Stimulated activated CD8-positive, alpha-beta memory T cell treated with anti-CD3 and anti-CD28 coated beads, Interleukin-15, amount 100 ng/mL, for 48 hours (primary cell): ENCODE measurements at places on chromosomes 4 and X.

- DNase-seq = no peak
Observed at GRCh38 chr4:41050116-41050515, 164.2 kb downstream of the APBB2 start.

- no peak for DNase-seq
Observed at GRCh38 chr4:86942185-86942666, 7.4 kb downstream of the AFF1 start.

DNA sequence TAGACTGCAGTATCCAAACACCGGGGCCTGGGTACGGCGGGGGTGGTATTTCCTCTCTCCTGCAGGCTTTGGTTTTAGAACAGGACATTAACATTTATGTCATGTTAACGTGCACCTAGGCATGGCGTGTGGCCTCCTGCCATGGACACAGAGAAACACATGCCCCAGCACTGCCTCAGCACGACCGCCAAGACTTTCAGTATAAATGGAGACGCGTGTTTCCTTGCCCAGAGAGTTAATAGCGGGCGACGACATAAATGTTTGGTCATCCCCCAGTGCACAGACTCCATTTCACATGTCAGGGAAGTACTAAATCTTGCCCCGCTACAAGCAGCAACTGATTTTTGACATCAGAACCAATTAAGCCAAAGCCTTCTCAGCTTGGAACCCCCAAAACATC, 737.9 kb downstream of the RAB28 start:
- DNase-seq = no peak

GRCh38 chr4:184376923-184377322, 97.4 kb downstream of the IRF2 start:
- no peak for DNase-seq

- no peak for DNase-seq
Observed at GRCh38 chr4:78018271-78019049, 38.7 kb upstream of the FRAS1 start.

GRCh38 chr4:99966692-99967091, 16.6 kb upstream of the H2AZ1 start:
- DNase-seq = no peak

DNA sequence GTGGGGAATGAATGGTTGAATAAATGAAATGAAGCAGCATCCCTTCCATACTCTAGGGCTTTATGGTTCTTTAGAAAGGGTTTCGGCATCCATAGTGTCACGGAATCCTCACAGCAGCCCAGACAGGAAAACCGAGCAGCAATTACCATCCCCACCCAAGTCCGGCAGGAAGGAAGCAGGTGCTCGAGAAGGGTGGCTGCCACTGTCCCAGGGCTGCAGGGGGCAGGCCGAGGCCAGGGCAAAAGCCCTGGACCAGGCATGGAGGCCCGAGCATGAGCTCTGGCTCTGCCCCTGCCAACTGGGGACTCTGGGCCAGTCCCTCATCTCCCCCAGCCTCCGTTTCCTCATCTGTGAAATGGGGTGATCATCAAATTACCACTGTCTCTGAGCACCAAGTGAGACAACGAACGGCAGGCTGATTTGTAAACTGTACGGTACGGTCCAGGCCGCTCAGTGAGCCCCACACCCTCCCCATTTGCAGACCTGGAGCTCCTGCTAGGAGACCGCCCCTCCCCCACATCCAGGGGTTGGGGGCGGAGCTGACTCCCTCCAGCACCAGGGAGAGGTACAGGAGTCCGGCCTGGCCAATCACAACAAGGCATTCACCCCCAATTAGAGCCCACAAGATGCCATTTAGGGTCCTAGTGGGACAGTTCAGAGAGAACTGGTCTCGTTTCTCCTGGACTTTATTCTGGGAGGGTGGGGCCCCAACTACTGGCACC, 100.4 kb downstream of the WFS1 start:
- no peak for DNase-seq

DNA sequence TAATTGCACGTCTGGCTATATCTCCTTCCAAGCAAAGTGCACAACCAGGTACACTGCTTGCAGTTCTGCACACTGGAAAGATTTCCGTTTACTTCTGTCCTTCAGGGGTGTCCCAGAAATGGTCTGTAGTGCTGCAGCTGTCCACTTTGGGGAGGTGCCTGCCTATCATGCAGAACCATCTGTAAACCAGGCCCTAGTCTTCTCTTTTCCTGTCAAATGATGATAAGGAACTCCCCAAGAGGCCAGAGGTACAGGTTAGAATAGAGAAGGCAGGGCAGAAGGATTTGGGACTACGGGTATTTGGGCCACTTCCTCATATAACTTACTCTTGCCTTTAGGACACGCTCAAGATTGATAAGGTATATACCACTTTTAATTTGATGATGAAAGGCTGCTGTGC, 746.9 kb downstream of the FAT4 start:
- DNase-seq = no peak
